ENCODE measurements at places on chromosomes 4 and X. TPM values are rescaled to one million over a fixed set of nuclear protein-coding genes. Genes with fewer than 3 reads are reported as not detected.

ERVMER34-1 gene
- not detected for polyA plus RNA-seq

EBP gene
- polyA plus RNA-seq = 54.3 TPM

SPARCL1 gene
- polyA plus RNA-seq = 0.15 TPM

CFAP99 gene
- polyA plus RNA-seq = not detected

TCEAL6 gene
- polyA plus RNA-seq = not detected

- H3K4me3 ChIP-seq = no peak overlapping the region
- H3K4me1 ChIP-seq = no peaks in the 10 kb centered on the region
- no peaks in the 10 kb centered on the region for H3K27me3 ChIP-seq
- H3K36me3 ChIP-seq = no peaks in the 10 kb centered on the region
Measured at GRCh38 chr4:11966782-11967181, 538.1 kb upstream of the HS3ST1 start.

GRCh38 chr4:3705236-3705987 is 60.8 kb upstream of the ADRA2C start:
- no peaks in the 10 kb centered on the region for H3K4me1 ChIP-seq
- peaks cover 41% of the 10 kb centered on the region for H3K27me3 ChIP-seq
- DNase-seq = no peak

- no peak overlapping the region for H3K27ac ChIP-seq
- no peak overlapping the region for H3K4me3 ChIP-seq
- H3K27me3 ChIP-seq = no peaks in the 10 kb centered on the region
Measured at GRCh38 chr4:7989654-7990053, 50.0 kb upstream of the AFAP1 start.

DNA sequence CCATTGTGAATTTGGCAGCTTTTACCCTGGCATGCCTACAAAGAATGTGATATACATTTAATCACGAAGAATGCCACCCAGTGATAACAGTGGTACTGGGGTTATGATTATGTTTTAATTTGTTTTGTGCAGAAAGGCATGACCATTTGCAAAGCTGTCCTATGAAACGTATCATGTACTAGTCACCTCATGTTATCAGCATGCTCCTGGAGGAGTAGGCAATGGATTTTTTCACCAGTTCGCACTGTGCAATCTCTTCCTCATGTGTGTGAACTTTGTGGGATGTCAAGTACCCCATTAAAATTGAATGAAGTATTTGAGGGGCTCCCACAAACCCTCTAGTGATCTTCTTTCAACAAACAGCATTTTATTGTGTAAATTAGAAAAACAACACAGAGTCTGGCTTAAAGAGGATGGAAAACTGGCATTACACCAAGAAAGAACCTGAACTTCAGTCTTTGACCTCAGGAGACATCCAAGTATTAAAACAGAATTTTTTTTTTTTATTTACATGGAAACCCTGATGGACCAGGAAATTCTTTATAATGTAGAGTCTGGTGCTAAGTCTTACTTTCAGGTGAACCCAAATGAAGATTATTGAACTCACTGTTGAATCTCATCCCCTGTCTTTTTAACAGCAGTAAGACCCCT is 200.6 kb upstream of the PGRMC2 start:
- DNase-seq = no peak
- no peak overlapping the region for H3K4me3 ChIP-seq
- H3K27ac ChIP-seq = no peak overlapping the region

GRCh38 chr4:108850219-108850649 is 87.4 kb upstream of the ETNPPL start:
- DNase-seq = no peak
- no peak overlapping the region for H3K27ac ChIP-seq
- no peaks in the 10 kb centered on the region for H3K36me3 ChIP-seq
- H3K27me3 ChIP-seq = no peaks in the 10 kb centered on the region
- H3K4me1 ChIP-seq = peaks cover 17% of the 10 kb centered on the region

- H3K27ac ChIP-seq = no peak overlapping the region
- no peaks in the 10 kb centered on the region for H3K4me1 ChIP-seq
- peak; percentile 1 for DNase-seq
- peaks cover under 1% of the 10 kb centered on the region for H3K27me3 ChIP-seq
- H3K4me3 ChIP-seq = no peak overlapping the region
- no peaks in the 10 kb centered on the region for H3K36me3 ChIP-seq
Measured at GRCh38 chrX:14095702-14096101, 66.0 kb upstream of the GEMIN8 start.

Data from naive B cell (primary cell).